ENCODE measurements at places on chromosomes 1 and 21. TPM values are rescaled to one million over a fixed set of nuclear protein-coding genes. Genes with fewer than 3 reads are reported as not detected.

The GBP7 gene
- total RNA-seq, result not detected

The BRINP3 gene
- total RNA-seq, result not detected

The PPFIA4 gene
- total RNA-seq, result 4.3 TPM

The RPTN gene
- total RNA-seq, result not detected

The ITLN2 gene
- 15.8 TPM for total RNA-seq

GRCh38 chr1:59804301-59804700, 10.4 kb upstream of the HOOK1 start:
- no peak for DNase-seq
- no peaks in the 10 kb centered on the region for H3K36me3 ChIP-seq
- no peak overlapping the region for H3K4me3 ChIP-seq

DNA sequence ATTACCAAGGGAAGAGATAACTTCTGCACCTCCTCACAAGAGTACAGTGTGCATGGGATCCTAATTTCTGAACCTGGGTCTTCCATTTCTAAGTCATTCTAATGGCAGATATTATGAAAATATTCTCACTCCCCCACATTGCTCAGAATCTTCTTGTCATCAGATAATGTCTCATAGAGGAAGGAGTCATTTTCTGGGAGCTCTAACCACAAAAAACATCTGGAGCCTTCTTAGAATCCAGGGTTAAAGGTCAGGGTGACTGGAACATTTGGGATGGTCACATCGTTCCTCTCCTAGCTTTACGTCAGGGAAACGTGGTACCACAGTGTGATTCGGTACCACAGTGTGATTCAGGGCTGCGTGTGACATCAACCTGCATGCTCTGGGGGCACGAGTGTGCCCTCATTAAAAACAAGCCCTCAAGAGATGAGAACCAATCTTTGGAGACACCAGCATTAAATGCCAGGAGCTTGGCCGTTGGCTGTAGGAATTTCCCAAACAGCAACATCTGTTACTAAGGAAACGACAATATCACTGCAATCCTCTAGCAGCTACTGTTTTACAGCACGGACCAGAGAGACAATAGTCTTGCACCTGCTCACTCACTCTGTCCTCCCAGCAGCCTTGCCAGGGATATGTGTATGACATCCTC, 179.1 kb downstream of the PSMG1 start:
- H3K36me3 ChIP-seq, result no peaks in the 10 kb centered on the region
- H3K27me3 ChIP-seq, result no peaks in the 10 kb centered on the region
- no peaks in the 10 kb centered on the region for H3K4me1 ChIP-seq
- no peak overlapping the region for H3K27ac ChIP-seq

DNA sequence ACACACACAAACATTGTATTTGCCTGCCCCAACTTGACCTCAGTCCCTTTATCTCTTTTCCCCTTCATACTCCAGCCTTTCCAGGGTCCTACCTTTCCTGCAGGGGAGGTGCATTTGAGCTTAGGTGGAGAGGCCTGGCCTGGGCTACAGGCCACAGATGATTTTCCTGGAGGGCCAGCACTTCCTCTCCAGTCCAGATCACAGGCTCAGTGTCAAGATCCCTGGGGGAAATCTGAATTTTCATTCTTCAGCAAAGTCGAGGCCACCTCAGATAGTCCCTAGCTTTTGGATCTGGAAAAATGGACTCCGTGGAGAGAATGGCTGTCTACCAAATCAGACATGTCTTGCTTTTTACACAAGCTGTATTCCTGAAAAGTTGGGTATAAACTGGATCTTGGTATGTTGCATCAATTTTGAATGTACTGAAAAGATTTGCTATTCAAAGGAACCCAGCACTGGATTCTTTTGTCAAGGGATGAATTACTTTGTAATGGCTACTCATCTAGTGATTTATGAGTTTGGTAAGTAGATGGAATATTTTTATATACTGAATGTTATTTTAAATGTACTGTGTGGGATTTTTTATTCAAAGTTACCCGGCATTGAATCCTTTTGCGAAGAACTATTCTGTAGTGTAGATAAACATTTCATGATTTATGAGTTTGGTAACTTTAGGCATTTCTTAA, 78.7 kb downstream of the DDR2 start:
- no peaks in the 10 kb centered on the region for H3K27me3 ChIP-seq
- H3K4me3 ChIP-seq, result no peak overlapping the region
- no peaks in the 10 kb centered on the region for H3K4me1 ChIP-seq
- H3K36me3 ChIP-seq, result no peaks in the 10 kb centered on the region

DNA sequence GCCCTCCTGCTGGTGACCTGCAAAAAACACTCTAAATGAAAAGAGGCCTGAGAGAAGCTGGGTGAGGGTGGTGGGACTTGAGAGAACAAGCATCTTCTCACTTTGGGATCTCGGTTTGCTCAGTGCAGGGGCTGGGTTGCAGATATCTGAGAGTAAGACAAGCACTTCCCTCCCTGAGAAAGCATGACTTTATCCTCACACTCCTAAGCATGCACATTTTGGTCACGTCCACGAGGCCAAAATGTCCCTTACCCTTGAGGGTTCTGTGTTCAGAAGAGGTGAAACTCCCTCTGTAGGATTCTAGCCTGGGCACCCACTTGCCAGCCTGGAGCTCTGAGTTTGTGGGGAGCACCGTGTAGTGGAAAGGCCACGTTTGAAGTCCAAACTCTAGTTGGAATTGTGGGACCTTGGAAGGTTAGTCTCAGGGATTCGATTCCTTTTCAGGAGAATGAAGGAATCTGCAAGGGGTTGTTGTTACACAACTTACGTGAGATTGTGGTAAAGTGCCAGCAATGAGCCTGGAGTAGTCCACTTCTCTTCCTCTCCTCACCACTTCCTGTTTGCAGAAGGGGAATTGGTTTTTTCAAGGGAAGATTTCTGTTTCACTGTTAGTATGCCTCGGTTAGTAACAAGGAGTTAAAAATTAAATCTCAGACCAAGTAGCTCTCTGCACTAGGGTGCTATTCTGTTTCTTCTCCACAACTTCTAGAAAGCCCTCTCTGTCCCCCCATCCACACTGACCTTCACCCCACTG, 3.0 kb downstream of the FCAMR start:
- peaks cover 4% of the 10 kb centered on the region for H3K27me3 ChIP-seq
- H3K4me3 ChIP-seq, result no peak overlapping the region
- no peak overlapping the region for H3K27ac ChIP-seq
- DNase-seq, result no peak

- peak; percentile 30 for DNase-seq
- H3K4me1 ChIP-seq, result no peaks in the 10 kb centered on the region
- no peak overlapping the region for H3K27ac ChIP-seq
- peaks cover 18% of the 10 kb centered on the region for H3K27me3 ChIP-seq
- H3K36me3 ChIP-seq, result no peaks in the 10 kb centered on the region
- no peak overlapping the region for H3K4me3 ChIP-seq
These were observed 209.9 kb upstream of the CSF3R start for GRCh38 chr1:36692465-36693160.

Data from endodermal cell (in vitro differentiated cells).